ENCODE measurements at places on chromosomes 2 and 18.

- no peak for DNase-seq
Measured at GRCh38 chr2:36565712-36566111, 32.3 kb downstream of the FEZ2 start.

DNA sequence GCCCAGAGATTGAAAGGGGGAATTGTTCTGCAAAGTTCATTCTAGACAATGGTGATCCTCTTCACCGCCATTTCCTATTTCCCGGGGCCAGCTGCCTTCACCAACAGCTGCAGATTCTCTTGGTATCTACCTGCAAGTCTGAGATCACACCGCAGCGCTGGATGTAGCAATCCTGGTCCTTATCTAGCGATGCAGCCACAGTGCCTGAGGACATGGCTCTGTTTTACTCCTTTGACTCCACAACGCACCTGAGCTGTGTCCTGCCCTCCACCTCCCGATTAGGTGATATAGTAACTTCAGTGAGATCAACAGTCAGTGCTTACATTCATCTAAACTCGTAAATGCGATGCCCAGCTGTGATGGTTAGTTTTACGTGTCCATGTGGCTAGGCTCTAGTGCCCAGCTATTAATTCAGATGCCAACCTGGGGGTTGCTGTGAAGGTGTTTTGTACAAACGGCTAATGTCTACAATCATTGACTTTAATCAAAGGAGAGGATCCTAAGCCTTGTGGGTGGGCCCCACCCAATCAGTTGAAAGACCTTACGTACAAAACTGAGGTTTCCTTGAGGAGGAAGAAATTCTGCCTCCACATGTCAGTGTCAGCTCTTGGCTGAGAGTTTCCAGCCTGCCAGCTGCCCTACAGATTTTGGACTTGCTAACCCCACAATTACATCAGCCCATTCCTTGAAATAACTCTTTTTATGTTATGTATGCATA lies 189.8 kb downstream of the SH3BP4 start:
- DNase-seq = no peak

DNA sequence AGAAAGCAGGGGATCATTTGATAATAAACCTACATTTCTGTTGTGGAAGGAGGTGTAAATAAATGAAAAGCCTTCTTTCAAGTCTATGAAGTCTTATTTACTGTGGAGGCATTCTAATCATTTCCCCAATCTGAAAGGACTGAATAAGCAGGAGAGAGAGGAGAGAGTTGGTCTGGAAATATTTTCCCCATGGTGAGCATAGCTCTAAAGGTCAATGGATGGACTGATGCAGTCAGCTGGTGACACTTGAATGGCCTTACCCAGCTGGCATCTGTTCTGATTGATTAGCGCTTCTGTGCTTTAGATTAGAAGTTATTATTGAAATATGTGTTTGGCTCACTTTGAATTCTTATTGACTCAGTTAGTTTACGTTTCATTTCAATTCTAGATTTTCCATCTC lies 122.7 kb downstream of the PARD3B start:
- DNase-seq = no peak

DNA sequence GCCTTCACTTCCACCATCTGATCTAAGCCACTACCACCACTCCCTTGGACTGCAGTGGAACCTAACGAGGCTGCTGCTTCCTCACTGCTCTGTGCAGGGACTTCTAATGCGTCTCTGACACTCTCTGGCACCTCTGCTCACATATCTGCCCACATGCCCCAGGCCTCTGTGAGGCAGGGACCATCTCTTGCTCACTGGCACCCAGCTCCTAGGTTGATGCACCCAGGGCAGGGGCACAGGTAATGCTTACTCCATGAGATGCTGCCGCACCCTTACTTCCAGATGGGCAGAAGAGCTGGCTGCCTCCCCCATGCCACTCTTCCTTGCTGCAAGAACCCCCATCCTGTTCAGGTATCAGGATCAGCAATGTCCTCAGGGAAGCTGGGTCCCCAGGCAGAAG lies 294.0 kb upstream of the HS6ST1 start:
- no peak for DNase-seq

GRCh38 chr2:65940856-65941255 lies 494.1 kb upstream of the MEIS1 start:
- DNase-seq = no peak

DNA sequence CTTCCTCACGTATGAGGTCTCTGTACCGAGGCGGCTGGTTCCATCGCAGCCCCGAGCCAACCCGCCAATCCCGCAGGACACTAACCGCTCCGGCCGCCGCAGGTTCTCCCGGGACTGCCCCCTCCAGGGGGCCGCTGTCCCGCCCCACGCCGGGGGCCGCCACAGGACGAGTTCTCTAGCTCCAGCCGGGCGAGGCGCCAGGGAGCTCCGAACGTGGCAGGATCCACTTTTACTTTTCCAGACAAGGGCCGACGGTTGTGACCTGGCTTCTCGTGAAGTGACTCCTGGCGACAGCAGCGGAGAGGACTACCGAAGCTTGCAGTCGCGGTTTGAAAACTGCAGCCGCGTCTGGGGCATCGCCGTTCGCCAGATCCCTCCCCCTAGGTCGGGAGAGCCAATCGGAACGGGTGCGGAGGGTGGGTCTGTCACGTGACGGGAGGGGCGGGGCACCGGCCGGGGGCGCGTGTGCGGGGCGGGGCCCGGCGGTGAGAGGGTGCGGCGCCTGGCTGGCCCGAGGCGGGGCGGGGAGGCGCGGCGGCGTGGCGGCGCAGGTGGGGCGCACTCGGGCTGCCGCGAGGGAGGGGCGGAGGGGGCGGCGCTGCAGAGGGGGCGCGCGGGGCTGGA lies at the start of gene STK17B:
Gene STK17B (minus strand): TSS at position 331 of the 624 bp plus-strand sequence. CDS start 8,195 bp downstream, outside the sequence.
- peak; percentile 96 for DNase-seq

DNA sequence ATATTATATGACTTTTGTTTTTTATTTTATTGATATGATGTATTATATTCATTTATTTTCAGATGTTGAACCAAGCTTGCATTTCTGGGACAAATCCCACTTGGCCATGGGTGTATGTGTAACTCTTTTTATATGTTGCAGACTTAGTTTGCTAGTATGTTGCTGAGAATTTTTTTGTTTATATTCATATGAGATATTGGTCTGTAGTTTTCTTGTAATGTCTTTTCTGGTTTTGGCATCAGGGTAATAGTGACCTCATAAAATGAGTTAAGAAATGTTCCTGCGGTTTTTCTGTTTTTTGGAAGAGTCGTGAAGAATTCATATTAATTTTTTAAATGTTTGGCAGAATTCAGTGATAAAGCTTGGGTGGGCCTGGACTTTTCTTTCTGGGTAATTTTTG lies 88.7 kb downstream of the ASB1 start:
- DNase-seq = no peak

DNA sequence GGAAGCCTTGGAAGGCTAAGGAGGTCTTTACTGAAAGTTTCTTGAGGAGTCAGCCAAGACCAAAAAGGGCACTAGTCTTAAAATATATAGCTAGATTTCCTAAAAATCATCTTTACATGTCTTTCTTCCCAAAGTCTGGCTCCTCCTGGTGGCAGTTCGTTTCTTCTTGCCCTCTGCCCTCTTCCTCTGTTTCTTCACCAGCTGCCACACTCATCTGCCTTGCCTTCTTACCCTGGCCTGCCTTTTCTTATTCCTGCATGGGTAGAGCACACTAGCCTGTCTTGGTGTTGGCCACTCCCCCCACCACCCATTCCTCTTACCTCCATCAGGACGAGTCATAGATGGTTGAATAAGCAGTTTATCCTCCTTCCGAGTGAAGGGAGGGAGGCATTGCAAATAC lies 129.8 kb downstream of the RAPGEF4 start:
- DNase-seq = no peak

DNA sequence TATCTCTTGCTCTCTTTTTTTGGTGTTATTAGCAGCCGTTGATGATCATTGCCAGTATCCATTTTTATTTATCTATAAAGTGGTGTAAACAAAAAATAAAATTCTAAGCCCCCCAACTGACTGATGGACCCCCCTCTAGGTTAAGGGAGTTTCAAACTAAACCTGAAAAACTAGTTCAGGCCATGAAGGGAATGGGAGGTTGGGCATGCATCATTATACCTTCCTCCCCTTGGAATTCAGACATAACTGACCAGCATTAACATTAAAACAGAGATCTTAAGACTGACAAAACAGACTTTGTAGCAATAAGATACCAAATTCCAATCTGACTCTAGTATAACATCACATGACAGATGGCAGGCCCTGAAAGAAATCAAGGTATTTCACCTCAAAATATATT lies 20.2 kb downstream of the RALBP1 start:
- DNase-seq = no peak

DNA sequence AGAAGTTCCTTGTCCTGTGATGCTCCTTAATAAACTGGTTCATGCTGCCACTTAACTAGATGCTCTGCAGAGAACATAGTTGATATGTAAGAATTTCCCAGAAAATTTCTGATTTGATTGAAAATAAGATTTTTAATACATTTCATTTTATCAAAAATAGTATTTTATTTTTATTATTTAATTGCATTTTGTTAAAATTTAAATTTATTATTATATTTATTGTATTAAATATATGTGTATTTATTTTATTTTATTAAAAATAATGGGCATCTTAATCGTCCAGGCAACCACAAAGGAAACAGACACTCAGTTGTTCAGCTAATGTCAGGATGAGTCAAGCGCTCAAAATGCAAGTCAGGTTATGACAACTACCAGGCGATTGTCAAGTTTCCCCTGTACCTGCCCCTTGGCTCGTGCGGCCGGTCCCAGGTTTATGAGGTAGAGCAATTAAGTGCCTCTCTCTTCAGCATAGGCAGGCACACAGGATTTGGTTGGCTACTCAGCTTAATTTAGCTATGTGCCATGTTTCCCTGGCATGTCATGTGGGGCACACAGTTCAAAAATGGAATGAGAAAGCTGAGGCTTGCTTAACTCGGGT lies 361.2 kb downstream of the RND3 start:
- DNase-seq = no peak

GRCh38 chr18:32048507-32049091 lies 30.0 kb downstream of the RNF125 start:
- no peak for DNase-seq

GRCh38 chr2:149418065-149418464 lies 87.7 kb downstream of the LYPD6 start:
- no peak for DNase-seq

GRCh38 chr2:28643911-28644334 lies 107.7 kb upstream of the PPP1CB start:
- DNase-seq = no peak

DNA sequence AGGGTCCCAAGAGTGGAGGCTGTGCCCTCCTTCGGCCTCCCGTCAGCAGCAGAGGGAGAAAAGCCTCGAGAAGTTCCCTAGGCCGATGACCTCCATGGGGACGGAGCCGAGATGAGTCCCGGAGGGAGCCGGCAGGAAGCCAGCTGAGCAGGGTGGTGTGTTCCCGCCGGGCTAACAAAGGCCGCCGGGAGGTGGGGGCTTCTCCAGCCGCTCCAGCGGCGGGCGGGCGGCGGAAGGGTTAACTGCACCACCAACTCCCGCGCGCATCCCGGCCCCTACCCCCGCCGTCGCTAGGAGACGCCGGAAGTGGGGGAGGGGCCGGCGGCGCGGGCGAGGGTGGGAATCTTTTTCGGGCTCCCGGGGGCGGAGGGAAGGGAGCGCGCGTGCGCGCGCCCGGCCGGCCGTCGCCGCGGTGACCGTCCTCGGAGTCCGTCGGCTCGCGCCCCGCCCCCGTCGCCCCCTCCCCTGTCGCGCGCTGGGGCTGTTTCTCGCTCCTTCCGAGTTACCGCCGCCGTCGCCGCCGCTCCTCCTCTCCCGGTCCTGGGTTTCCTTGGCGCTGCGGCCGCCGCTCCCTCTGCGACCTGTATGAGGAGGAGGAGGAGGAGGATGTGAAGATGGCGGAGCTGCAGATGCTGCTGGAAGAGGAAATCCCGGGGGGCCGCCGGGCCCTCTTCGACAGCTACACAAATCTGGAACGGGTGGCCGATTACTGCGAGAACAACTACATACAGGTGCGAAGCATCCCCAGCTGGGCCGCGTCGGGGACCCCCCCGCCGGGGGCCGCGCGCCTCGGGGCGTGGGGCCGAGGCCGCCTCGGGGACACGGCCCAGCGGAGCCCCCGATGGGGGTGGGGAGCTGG lies at the start of gene ABI2:
Gene ABI2 (plus strand): TSS at position 494 of the 859 bp plus-strand sequence. CDS start 121 bp downstream, at position 615.
- peak; percentile 32 for DNase-seq

DNA sequence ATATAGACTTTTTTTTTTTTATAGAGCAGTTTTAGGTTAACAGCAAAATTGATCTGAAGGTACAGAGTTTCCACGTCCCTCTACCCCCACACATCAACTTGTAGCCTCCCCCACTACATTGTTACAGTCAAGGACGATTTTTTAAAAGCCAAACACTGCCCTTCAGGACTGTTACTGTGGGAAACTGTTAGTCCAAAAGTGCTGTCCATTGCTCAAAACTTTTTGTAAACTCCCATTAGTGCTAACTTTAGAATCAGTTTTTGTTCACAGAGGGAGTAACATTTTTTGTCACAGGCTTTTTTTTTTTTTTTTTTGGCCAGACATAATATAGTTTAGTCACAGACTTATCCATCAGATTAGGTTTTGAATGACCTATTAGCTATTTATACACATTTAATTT lies 24.1 kb downstream of the ELP2 start:
- DNase-seq = no peak

GRCh38 chr2:233352141-233352842 lies 2.0 kb upstream of the DGKD start:
- no peak for DNase-seq

GRCh38 chr2:168997794-168998193 lies 33.3 kb downstream of the ABCB11 start:
- DNase-seq = no peak

DNA sequence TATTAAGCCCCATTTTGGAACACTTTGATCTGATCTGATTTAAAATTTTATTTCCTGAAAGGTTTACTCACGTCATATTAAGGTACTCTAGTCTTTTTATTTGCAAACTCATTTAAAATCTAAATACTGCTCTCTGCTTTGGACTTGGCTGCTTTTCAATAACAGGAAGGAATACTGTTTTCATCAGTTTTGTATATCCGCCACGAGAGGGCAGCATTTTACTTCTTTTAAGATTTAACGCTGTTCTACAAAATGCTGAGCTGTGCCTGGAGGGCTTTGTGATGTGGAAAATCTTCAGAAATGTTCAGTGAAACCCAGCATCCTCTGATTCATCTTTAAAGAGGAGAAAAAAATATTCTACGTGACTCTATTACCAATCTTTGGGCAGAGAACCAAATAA lies 37.5 kb upstream of the SLC38A11 start:
- no peak for DNase-seq

- DNase-seq = no peak
Measured at GRCh38 chr2:36348721-36349120, 6.9 kb upstream of the CRIM1 start.

DNA sequence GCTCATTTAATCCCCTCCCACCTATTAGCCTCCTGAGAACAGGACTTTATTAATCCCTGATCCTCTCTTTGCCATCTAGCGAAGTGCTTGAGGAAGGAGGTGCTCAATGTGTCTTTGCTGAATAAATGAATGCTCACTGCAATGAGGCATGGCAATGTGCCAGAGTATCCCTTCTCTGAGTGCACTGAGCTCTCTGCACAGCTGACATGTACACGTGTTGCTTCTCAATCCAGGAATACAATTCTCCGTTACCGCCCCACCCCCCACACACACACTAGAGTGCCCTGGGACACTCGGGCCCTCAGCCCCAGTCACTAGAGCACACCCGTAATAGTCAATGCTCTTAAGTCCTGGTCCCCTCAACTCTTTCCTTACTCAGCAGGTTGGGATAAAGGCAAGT lies 41.4 kb downstream of the FAM178B start:
- DNase-seq = no peak

GRCh38 chr2:175439416-175439815 lies 257.9 kb upstream of the ATP5MC3 start:
- DNase-seq = no peak

- DNase-seq = no peak
Measured at GRCh38 chr2:219272356-219272755, 6.8 kb upstream of the DNAJB2 start.

- no peak for DNase-seq
Measured at GRCh38 chr18:57705832-57706595, 84.4 kb upstream of the NARS1 start.

- no peak for DNase-seq
Measured at GRCh38 chr2:240628507-240628807, 3.2 kb downstream of the GPR35 start.

All from T-helper 22 cell (primary cell).